Activated T-cell treated with anti-CD3 and anti-CD28 coated beads for 4 hours (primary cell): ENCODE measurements at places on chromosomes 1 and 21.

- DNase-seq, result no peak
Measured at GRCh38 chr1:43337588-43337987, at the start of gene MPL. TSS of gene MPL (plus strand) at chr1:43337818. CDS start at chr1:43337849, 31 bp downstream.

DNA sequence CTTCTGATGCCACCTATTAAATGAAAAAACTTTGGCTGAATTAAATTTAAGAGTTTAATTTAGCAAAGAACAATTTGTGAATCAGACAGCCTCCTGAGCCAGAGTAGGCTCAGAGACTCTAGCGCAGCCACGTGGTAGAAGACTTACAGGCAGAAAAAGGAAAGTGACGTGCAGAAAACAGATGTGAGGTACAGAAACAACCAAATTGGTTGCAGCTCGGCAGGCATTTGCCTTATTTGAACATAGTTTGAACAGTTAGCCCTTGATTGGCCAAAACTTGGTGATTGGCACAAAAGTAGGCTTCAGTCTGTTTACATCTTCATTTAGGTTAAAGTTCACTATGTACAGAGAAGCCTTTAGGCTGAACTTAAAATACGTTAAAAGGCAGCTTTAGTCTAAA lies 22.9 kb downstream of the TCP10L start:
- no peak for DNase-seq

DNA sequence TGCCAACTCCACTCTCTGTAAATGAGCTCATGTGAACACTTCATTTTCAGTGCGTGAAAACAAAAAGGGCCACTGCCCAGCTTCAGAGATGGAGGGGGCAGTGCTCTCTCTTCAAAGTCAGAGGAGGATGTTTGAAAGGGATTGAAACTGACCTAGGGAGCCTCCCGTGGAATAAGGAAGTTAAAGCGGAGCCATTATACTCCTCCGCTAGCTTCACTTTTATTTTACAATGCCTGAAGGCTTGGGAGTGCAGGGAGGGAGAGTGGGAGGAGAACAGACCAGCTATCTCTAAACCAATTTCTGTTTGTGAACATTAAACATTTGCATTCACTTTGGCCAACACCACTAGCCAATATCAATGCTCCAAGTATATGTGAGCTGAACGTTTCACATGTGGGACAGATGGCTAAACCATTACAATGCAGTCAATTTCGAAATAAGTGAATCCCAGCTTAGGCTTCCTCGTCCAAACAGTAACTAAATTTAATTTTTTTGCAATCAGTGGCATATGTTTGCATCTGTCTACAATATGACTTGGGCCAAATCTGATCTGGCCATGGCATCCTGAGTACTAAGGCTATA lies 126.9 kb downstream of the ESRRG start:
- no peak for DNase-seq

DNA sequence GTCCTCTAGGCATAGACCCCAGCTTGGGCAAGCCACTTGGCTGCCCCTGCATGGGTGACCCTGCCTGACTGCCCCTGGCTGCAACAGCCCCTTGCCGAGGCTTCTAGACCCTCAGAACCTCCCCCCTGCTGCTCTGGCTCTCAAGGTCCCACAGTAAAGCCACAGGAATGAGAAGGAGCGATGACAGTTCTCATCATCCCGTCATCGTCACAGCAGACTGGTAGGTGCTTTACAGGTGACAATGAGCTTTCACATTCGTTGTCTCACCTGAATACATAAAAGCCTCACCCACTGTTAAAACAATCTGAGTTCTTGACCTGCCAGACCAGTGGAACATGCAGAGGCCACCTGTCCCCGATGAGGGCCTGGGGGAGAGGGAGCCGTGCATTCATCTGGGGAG lies 36.0 kb upstream of the GPR157 start:
- DNase-seq, result no peak

DNA sequence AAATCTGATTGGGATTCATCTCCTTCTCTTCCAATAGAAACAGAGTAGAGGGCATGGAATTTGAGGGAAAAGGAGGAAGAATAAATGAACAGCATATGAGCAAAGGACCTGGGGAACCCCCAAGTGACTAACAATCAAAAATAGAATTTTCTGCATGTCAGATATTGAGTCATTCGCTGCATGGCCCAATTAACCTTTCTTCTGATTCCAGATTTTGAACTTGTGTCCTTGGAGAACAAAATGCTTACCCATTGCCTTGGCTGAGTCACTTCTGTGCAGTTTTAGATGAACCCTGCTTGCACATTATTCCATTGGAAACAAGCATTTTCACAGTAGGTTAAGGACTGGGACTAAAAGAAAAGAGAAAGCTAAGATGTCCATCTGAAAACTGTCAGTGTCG lies 390.5 kb downstream of the ST6GALNAC3 start:
- no peak for DNase-seq

DNA sequence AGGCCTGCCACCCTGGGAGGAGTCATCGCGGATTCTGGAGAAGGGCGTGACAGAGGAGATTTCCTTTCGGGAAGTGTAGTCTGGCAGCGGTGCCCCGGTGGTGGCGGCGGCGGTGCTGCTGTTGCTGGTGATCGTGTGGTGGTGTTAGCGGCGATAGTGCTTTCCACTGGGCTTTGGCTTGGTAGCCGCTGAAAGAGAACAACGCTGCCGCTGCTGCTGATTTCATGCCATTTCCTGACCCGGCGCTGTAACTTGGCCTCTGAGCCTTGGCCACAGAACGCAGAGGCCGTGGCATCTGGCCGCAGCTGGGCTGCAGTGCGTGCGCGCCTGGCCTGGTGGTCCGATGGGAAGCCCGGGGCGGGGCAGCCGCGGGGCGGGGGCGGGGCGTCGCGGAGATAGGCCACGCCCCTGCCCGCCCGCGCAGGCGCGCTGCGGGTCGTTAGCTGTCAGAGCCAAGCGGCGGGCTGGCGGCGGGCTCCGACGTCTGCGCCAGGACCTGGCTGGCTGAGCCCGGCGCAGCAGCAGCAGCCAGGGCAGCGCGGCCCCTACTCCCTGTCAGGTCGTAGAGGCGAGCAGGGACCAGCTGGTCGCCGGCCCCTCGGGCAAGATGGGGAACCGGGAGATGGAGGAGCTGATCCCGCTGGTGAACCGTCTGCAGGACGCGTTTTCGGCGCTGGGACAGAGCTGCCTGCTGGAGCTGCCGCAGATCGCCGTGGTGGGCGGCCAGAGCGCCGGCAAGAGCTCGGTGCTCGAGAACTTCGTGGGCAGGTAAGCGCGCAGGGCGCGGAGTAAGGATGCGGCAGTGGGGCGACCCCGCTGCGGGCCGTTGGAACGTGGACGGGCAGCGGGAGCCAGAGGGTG lies at the start of gene DNM3:
DNM3 (plus strand) TSS at position 449 of the 861 bp plus-strand sequence; CDS start at position 608, 159 bp downstream.
- peak; percentile 67 for DNase-seq

DNA sequence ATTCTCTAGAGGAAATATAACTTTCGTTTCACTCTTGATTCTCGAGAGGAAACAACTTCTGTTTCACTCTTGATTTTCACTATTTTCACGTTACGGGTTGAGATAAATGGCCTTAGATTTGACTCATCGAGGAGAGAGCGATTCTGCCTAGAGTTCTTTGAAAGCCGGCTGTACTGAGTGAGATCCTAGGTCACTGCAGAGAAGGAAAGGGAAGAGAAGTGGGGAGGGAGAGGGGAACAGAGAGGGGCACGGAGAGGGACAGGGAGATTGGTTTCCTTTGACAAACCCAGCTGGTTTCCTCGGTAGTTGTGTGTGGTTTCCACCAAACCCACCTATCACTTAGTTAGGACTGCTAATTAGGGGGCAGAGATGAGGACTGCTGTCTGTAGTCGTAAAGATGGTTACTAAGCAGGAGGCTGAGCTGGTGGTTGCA lies 21.6 kb upstream of the GPR137B start:
- DNase-seq, result no peak

GRCh38 chr1:16191916-16192546 lies 20.4 kb downstream of the ARHGEF19 start:
- DNase-seq, result no peak

GRCh38 chr1:14479865-14480264 lies 118.6 kb upstream of the KAZN start:
- DNase-seq, result no peak
